ENCODE measurements at places on chromosomes 12 and 14. TPM values are rescaled to one million over a fixed set of nuclear protein-coding genes. Genes with fewer than 3 reads are reported as not detected.

GRCh38 chr12:88469154-88469553 is 111.1 kb downstream of the KITLG start:
- DNase-seq: no peak

DNA sequence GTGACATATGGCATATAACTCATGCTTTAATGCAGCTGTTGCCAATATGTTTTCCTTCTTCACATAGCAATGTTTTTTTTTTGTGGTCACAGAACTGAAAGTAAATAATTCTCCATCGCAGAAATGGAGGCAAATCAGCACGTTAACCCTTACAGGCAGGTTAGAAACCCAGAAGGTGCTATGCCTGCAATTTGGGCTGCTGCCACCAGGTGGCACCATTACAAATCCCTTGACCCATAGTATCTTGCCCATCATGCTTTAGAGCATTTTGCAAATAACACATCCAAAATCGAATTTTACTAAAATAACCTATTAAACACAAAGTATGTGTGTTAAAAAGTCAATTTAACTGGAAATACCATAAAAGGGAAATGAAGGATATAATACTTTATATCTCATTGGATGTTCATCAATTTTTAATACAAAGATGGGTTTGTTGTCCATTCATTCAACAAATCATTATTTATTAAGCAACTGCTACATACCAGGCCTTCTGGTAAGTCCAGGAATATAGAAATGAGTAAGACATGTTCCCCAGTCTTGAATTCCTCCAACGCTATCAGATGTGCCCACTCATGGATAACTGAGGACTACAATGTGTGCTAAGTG is 340.1 kb downstream of the GLT1D1 start:
- DNase-seq: no peak

- no peak for DNase-seq
Observed at GRCh38 chr14:23316300-23316699, 5.0 kb upstream of the PABPN1 start.

GRCh38 chr14:65198346-65198745 is 96.0 kb upstream of the MAX start:
- no peak for DNase-seq

DNA sequence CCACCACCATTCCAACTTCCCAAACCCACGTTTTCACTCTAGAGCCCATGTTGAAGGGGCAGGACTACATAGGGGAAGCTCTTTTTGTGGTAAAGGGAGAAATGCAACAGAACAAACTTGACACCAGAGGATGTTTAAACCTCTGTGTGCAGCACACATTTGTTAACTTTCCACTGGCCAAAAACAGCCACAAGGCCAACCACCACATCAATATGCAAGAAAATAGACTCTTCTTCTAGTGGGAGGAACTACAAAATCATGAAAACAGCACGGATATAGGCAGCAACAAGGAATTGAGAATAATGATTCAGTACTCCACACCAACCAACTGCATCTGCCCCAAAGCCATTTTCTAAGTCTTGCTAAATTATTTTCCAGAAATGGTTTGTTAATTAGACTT is 66.3 kb upstream of the CEP83 start:
- DNase-seq: no peak

- DNase-seq: no peak
Observed at GRCh38 chr12:91870872-91871707, 274.6 kb downstream of the BTG1 start.

DNA sequence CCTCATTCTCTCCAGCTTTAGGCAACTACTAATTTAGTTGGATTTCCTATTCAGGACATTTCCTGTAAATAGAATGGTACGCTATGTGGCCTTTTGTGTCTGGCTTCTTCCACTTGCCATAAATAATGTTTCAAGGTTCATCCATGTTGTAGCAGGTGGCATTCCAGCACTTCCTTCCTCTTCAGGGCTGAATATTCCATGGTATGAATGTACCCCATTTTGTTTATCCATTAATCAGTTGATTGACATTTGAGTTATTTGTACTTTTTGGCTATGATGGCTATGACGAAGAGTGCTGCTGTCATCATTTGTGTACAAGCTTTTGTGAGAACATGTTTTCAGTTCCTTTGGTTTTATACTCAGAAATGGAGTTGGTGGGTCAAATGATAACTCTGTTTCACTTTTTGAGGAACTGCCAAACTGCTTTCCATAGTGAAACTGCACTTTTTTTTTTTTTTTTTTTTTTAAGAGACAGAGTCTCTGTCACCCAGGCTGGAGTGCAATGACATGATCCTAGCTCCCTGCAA is 6.5 kb upstream of the CDK2AP1 start:
- no peak for DNase-seq

- DNase-seq: no peak
Observed at GRCh38 chr14:94015223-94015622, 10.9 kb upstream of the OTUB2 start.

DNA sequence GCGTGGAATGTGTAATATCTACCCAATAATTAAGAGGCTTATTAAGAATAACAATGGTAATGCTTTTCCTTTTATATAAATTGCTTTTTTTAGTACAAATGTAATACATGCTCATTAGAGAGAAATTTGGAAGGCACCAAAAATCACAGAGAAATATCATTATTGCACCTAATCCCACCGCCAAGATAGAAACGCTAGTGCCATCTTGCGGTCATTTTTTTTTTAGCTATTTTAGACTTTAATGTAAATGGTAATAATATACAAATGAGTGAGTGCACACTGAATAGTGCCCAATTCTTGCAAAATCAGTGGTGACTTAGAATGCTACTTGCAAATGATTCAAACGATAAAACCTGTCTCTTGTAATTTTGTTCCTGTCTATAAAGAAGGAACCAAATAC is 576.8 kb upstream of the TMEM132C start:
- no peak for DNase-seq

GRCh38 chr12:100795174-100795799 is 711 bp downstream of the ANO4 start:
- DNase-seq: no peak

DNA sequence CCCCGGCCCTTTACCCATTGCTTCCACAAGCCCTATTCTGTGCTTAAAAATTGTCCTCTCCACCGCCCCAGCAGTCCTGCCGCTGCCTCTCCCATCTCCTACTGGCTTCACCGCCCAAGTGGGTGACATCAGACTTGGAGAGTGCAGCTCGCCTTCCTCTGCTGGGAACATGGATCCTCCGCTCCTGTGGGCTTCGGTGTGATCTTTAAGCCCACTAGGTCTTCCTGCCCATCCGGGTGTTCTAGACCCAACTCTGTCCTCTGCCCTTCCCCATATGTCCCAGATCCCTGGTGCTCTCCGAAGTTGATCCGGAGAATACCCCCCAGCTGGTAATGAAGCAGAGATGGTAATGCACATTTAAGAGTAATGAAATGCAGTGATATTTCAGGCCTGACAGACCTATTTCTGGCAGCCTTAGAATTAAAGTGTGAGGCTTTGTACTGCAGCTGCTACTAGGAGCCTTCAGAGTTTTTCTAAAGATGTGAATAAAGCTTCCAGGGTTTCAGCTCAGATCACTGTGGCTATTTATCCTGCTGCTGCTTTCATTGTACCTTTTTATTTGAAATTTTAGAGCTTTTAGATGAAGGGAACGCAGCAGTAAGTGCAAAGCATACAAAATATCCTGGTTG is 22.9 kb upstream of the CTDSP2 start:
- no peak for DNase-seq

- DNase-seq: no peak
Observed at GRCh38 chr12:28318273-28318672, 128.0 kb downstream of the CCDC91 start.

GRCh38 chr14:93736378-93737014 is 51.8 kb downstream of the PRIMA1 start:
- no peak for DNase-seq

- no peak for DNase-seq
Observed at GRCh38 chr12:57888409-57889157, 42.1 kb upstream of the CTDSP2 start.

GRCh38 chr12:28223025-28223554 is 32.8 kb downstream of the CCDC91 start:
- no peak for DNase-seq

DNA sequence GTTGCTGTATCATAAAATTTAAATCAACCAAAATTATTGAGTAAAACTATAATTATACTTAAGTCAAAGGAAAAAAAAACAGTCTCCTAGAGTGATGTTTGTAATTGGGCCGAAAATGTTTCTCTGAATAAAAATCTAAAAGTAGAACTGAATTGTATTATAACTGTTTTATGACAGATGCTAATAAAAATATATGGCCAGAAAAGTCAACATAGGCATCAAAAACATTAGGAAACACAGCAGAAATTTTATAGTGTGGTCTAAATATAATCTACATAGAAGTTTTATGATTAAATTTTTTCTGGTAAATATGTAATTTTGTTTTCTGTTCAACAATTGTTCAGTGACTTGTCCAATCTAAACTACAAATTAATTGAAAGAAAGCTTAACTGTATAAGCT is 277.8 kb downstream of the ALX1 start:
- DNase-seq: no peak

GRCh38 chr12:105820429-105821125 is 318.2 kb downstream of the NUAK1 start:
- no peak for DNase-seq

DNA sequence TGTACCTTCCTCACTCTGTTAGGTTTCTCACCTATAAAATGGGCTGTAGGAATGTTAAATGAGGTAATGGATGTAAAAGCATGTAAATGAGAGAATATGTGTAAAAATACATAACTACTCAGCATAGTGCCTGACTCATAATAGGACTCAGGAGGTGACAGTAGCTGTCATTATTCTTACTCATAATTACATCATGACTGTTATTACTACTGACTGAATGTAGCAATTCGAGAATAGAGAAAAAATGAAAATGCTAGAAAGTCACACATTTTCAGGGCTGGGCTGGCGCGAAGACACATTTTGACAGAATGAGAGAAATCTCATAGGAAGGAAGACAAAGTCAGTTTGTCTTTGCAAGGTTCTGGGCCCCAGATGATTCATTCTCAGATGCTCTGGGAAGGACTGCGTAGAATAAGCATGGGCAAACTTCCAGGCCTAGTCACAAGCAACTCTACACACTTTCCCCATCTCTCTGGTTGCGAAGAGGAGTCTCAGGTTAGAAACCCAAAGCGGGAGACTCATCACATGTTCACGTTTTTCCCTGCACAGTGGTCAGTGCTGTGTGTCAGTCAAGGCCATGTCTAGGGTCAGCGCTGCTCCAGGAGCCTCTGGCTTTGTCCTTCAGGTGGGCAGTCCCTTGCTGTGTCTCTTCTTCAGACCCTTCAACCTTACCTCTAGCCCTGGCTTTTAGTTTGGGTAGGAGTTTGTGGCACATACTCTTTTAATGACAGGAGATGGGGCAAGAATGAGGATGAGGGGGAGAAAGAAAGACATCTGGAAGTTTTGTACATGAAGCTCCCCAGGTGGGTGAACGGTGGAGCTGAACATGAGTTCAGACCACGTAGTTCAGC is 8.4 kb downstream of the GPRC5A start:
- no peak for DNase-seq

- DNase-seq: no peak
Observed at GRCh38 chr12:63238892-63239291, 87.9 kb upstream of the AVPR1A start.

DNA sequence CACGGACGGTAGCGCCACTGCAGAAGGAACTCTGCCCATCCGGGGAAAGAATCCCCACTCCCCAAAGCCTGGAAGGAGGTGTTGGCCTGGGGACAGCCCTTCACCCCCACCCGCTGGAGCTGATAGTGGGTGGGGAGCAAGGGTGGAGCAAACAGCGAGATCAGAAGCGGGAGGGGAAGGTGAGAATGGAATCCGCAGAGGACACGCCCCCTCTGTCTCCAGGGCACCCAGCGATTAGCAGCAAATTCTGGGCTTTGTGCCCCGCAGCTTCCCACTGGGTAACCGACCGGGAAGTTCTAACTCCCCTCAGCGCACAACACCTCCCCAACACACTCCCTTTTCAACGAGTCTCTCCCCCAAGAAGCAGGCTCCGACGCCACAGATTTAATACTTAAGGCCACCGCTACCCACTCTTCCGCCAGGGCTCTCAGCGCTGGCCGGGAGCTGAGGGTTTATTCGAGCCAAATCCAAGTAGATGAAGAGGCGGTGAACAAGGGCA is 1.4 kb downstream of the SLC25A29 start:
- DNase-seq: no peak

DNA sequence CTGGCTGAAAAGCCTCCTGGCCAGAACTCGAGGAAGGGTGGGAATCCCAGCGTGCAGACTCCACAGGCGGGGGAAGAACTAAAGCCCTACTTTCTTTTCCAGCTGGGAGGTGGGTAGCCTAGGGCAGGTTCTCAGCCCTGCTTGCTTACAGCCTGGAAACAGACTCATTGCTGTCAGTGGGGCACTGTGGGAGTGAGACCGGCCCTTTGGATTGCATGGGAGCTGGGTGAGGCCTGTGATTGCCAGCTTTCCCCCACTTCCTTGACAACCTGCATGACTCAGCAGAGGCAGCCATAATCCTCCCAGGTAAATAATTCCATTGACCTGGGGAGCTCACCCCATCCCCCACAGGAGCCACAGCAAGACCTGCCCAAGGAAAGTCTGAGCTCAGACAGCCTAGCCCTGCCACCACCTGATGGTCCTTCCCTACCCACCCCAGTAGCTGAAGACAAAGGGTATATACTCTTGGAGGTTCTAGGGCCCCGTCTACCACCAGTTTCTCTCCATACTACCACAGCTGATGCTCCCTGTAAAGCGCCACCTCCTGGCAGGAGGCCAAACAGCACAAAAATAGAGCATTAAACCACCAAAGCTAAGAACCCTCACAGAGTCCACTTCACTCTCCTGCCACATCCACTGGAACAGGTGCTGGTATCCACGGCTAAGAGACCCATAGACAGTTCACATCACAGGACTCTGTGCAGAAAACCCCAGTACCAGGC is 294.1 kb downstream of the SEC23A start:
- no peak for DNase-seq

GRCh38 chr12:105317942-105318621 is 12.4 kb upstream of the C12orf75 start:
- no peak for DNase-seq

DNA sequence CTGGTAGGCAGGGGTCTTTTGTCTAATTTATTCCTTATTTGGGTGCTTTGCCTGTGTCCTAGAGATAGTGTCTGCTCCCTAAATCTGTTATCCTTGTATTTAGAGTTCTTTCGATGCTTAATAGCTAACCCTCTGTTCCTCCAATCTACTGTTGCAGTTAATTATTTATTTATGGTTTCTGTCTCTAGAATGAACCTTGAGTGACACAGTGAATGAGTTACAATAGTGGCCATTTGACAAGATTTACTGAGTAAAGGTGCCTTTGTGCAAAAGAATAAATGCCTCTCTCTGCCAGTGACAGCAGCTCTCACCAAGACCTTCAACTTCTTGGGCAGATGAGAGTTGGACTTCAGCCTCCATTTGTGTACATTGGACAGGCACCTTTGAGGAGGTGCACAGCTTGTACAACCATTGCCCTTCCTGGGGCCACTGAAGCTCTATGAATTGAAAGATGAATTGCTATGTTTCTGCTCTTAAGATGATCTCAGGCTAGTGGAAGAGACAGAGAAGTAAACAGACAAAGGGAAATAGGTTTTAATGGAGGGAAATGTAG is 165.9 kb downstream of the DERA start:
- no peak for DNase-seq

ADAM20 gene
- 0.16 TPM for total RNA-seq

TAS2R10 gene
- 0.45 TPM for total RNA-seq

C14orf180 gene
- not detected for total RNA-seq

MAP3K12 gene
- total RNA-seq: 25.5 TPM

TMPRSS12 gene
- total RNA-seq: not detected

WNT1 gene
- 2.3 TPM for total RNA-seq

CCDC175 gene
- total RNA-seq: 0.39 TPM

DCN gene
- total RNA-seq: not detected

SLC5A8 gene
- not detected for total RNA-seq

RAD51AP1 gene
- 0.72 TPM for total RNA-seq

C3AR1 gene
- 3.1 TPM for total RNA-seq

BAG5 gene
- total RNA-seq: 32.9 TPM

KLRC2 gene
- not detected for total RNA-seq
